ENCODE measurements at places on chromosomes 7 and 10.

GRCh38 chr10:124048371-124049290, 44.8 kb downstream of the CHST15 start:
- DNase-seq, result no peak

DNA sequence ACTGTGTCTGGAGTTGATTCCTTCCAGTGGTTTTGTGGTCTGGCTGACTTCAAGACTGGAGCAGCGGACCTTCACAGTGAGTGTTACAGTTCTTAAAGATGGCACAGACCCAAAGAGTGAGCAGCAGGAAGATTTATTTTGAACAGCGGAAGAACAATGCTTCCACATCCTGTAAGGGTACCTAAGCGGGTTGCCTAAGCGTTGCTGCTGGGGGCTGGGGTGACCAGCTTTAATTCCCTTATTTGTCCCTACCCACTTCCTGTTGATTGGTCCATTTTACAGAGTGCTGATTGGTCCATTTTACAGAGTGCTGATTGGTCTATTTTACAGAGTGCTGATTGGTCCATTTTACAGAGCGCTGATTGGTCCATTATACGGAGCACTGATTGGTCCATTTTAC, 13.2 kb downstream of the AKR1B15 start:
- no peak for DNase-seq

DNA sequence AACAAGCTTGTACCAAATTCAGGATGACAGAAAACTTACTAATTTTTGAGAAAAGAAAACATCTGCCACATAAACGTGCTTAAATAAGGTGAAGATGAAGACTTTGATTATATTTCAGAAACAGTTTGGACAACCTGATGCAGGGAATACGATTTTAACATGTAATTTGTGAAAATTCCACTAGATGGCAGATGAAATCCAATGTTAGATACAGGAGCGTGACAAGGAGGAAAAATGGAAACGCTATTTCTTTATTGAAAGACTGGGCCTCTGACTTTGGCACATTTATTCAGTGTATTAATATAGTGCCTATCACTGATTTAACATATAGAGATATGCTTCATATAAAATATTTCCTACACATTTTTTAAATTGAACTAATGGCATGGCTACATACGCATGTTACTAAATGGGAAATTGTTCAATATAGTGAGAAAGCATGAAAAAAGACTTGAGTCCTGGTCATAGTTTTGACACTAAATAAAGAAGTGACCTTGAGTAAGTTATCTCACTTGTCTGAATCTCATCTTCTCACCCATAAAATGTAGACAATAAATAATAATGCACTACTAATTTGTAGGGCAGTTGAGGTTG, 60.7 kb downstream of the CD36 start:
- no peak for DNase-seq

GRCh38 chr7:90769036-90769435, 172.9 kb downstream of the CDK14 start:
- no peak for DNase-seq

DNA sequence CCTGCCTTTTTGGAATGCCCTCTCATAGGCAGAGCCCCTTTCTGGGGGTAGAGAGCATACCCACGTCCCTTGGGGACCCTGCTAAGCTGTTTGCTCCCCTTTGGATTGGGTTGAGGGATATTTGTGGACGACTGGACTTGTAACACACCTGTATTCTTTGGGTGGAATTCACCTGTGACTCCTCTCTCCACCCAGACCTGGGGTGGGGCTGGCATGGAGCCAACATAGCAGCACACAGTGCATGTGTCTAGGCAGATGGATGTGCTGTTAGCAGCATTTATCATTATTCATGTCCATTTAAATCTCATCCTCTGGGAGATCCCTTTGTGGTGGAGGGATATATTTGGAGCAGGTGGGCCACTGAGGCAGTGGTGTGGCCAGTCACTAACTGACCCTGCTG, 51.0 kb downstream of the CDH23 start:
- DNase-seq, result peak; percentile 22

DNA sequence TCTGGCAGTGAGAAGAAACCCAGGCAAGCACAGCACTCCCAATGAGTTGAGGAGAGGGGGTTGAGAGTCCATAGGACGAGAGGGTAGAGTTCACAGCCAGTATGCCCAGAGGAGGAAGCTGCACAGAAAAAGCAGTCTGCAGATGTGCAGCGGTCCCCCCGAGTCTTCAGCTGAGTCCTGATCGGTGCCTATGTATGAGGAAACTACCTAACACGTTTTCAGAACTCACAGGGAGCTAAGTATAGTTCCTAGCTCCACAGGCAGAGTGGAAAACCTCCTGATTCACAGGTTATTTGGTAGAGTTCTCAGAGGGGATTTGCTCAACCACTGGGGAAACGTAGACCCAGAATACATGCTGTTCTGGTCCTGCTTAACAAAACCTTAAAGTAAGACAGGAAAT, 271.3 kb upstream of the CNTNAP2 start:
- no peak for DNase-seq

DNA sequence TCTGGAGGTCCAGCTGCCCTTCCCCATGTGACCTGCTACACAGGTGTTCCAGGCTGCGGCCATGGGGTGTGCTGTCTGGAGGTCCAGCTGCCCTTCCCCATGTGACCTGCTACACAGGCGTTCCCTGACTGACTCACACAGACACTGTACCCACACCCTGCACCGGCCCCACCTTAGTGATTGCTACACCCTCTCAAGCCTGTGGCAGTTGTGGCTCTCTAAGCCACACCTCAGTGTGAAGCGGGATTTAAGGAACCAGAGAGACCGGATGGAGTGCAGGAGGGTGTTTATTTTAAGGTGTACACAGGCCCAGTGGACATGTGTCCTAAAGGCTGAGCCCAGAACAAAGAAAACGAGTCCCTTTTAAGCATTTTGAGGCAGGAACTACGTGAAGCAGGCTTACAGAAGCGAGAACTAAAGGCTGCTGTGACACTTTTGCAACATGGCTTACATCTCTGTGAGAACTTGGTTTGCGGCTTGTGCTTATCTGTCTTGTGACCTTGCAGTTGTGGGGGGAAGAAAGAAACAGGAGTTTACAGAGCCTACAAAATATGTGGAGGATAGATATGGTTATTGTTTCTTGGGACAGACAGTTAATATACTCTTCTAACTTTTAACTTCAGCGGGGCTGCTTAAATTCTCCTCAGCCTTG, 326.4 kb downstream of the PAXIP1 start:
- no peak for DNase-seq

- no peak for DNase-seq
Observed at GRCh38 chr7:99622596-99622995, 5.8 kb downstream of the ZSCAN25 start.

DNA sequence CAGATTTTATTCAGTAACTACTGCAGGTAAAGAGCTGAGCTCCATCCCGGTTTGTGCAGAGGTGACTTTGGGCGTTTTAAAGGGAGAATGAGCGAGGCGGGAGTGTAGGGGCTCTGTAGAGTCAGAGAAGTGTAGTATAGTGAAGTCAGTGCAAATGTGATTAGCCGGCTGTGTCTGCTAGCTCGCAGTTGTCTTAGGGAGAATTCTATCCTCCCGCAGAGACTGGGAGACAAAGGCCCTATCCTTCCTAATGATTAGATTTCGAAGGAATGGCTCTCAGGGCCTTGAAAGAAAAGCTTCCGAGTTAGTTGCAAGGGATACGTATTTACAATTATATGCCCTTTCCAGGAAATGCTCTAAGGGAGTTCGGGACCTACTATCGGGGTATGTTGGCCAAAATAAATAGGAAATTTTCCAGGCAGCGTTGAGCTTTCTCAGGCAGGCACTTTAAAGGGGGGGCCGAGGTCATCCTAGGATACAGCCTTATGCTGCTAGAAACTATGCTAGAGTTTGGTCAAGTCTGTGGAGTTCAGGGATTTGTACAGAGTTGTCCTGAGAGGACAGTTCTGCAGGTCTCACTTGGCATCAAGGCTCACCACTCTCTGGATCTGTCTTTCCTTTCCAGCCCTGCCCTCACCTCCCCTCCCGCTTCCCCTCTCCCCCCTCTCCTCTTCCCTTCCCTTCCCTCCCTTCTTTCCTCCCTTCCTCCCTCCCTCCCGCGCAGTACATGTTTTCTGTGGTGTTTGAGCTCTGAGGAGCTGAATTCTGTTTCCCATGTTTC, 825 bp downstream of the MRPL32 start:
- no peak for DNase-seq

DNA sequence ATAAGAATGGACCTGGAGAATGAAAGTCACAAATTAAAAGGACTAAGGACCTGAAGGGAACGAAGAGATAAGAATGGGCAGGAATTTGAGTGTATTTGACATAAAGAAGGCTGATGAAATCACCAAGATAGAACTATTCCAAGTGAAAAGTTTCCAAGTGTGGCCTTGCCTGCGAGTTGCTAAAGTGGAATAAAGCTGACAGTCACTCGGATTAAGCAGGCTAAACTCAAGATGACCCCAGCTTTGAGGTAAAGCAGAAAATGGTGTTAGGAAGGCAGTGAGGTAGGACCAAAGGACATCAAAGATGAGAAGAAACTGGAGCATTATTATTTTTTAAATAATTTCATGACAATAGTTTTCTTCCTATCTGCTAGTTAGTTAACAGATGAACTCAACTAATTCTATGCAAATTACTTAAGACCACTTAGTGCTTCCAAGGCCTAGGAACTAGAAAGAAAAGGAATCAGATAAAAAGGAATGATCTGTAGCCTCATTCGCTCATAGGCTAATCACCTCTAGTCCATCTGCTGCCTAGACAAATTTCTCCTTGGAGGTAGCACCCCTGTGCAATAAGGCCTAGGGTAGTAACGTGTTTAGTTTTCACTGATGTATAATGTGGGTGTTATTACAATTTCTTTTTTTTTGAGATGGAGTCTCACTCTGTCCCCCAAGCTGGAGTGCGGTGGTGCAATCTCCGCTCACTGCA, 34.5 kb downstream of the EZH2 start:
- no peak for DNase-seq

GRCh38 chr10:3861795-3862194, 76.8 kb upstream of the KLF6 start:
- no peak for DNase-seq

DNA sequence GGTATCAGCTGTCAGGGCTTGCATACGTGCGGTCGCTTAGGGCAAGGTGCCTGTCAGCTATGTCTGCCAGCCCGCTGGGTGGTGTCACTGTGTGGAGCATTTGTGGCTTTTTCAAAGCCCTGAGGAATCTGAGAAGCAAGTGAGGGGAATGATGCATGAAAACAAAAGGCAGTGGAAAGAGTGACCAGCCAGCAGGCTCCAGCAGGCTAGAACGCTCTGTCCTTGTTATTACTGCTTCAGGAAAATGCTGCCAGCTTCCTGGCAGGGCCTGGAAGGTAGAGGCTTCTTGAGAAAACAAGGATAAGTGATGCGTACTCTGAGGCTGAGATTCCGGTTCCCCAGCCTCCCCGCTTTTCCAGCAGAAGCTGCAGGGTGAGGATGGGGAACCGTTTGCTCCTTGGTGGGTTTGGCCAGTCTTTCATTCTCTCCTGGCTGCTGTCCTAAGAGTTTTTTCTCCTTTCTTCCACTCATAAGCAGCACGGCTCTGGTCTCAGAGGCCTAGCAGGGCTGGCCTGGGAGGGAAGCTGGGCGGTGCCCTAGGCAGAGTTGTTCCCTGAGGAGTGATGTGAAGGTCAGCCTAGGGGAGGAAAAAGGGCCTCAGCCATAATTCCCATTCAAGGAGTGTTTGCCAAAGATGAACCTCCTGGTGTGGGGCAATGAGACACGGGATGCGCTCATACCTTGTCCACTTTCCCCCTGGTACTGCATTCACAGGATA, 42.8 kb upstream of the MKLN1 start:
- no peak for DNase-seq

GRCh38 chr7:26167303-26167934, 15.4 kb downstream of the NFE2L3 start:
- DNase-seq, result peak; percentile 73

DNA sequence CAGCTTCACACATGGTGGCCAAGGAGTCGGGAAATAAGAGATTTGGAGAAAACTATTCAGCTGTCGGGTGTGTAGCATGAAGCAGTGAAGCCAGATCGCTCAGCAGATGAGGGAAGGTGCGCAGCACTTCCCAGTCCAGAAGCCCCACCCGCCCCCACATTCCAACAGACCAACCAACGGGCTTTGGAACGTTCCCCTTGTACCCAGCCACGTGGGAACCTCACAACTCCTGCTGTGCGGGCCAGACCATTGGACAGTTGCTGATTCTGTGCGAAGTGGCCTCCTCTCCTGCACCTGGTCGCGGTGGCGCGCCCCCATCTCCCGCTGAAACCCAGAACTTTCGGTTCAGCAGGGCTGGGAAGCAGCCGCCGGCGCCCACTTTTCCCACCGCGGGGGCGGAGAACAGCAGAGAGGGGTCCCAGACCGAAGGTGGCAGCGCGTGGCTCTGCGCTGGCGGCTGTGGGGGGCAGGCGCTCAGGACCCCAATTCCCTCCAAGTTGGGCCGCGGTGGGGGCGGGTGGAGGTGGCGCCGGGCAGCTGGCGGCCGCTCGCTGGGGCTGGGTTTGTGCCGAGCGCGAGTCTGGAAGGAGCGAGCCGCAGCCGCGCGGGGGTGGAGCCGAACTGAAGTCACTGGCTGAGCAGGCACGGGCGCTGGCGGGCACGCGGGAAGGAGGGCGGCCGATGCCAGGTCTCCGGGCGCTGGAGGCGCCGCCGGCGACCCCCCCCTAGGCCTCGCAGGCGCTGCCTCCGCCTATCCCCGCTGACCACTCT, 1301.5 kb upstream of the SORCS1 start:
- DNase-seq, result no peak
